Dermis lymphatic vessel endothelial cell (primary cell): ENCODE measurements at places on chromosomes 5 and 9. TPM values are rescaled to one million over a fixed set of nuclear protein-coding genes. Genes with fewer than 3 reads are reported as not detected.

Gene IDNK
- total RNA-seq: 6.7 and 9.5 TPM in 2 replicates

Gene GABRB2
- not detected in 2 replicates for total RNA-seq

Gene CDH6
- total RNA-seq: 0.22 TPM in 1 of 2 replicates, not detected in the other

Gene GALT
- total RNA-seq: 29.8 TPM in 2 replicates

Gene OMD
- total RNA-seq: not detected in 2 replicates

Gene DIRAS2
- total RNA-seq: 0.86 and 8.5 TPM in 2 replicates

Gene TSLP
- 0.11 and 0.26 TPM in 2 replicates for total RNA-seq
